ENCODE measurements at places on chromosomes 4 and X.

- no peak for DNase-seq
Observed at GRCh38 chrX:64093761-64094160, 111.7 kb downstream of the AMER1 start.

DNA sequence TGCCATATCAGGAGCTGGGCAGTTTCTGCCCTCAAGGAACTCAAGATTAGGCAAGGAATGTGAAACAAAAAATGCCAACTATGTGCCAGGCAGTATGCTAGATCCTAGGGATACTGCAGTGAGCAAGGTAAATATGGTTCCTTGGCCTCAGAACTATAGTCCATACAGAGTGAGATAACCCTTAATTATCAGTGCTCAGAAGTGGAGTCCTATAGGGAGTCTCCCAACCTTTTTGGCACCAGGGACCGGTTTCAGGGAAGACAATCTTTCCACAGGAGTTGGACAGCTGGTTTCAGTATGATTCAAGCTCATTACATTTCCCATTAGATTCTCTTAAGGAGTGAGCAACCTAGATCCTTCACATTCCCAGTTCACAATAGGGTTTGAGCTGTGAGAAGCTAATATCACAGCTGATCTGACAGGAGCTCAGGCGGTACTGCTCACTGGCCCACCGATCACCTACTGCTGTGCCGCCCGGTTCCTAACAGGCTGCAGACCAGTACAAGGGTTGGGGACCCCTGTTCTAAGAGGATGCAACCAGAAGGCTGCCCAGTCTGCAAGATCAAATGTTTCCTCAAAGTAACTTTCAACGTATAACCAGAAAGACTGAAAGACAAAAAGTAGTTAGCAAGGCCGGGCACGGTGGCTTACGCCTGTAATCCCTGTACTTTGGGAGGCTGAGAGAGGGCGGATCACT lies 1.7 kb upstream of the SRP72 start:
- DNase-seq = peak; percentile 41

- DNase-seq = peak; percentile 81
Observed at GRCh38 chr4:74364652-74365491, at the start of gene EREG. EREG (plus strand) TSS chr4:74365145; CDS start chr4:74365309, 164 bp downstream.

GRCh38 chrX:38961936-38962335 lies 160.7 kb downstream of the MID1IP1 start:
- DNase-seq = no peak

DNA sequence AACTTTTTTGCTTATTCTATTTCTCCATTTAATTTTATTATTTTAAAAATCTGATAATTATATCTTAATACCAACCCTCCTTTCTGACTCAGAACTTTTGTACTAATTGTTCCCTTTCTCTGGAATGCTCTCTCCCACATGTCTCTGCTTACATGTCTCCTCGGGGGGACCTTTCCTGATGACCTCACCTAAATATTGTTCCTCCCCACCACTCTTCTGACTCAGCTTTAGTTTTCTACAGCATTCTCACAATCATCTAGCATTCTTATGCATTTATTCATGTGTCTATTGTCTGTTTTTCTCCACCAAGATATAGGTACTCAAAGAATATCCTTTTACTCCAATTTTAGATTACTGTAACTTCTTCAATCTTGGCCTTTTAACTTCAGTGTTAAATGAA lies 128.7 kb downstream of the MSL3 start:
- DNase-seq = no peak

- DNase-seq = no peak
Observed at GRCh38 chrX:13077168-13077567, 32.7 kb upstream of the FAM9C start.

DNA sequence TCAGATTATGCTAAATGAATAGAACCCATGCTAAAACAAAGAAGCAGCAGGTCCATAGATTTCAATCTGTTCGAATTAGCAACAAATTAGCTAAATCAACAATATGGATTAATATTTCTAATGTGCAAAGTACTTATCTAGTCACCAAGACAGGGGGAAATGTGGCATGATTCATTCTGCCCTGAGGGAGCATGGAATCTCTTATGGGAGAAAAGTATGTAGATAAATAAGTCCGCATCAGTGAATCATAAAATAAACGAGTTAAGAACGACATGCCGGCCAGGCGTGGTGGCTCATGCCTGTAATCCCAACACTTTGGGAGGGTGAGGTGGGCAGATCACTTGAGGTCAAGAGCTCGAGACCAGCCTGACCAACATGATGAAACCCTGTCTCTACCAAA lies 102.1 kb downstream of the ANOS1 start:
- DNase-seq = no peak

DNA sequence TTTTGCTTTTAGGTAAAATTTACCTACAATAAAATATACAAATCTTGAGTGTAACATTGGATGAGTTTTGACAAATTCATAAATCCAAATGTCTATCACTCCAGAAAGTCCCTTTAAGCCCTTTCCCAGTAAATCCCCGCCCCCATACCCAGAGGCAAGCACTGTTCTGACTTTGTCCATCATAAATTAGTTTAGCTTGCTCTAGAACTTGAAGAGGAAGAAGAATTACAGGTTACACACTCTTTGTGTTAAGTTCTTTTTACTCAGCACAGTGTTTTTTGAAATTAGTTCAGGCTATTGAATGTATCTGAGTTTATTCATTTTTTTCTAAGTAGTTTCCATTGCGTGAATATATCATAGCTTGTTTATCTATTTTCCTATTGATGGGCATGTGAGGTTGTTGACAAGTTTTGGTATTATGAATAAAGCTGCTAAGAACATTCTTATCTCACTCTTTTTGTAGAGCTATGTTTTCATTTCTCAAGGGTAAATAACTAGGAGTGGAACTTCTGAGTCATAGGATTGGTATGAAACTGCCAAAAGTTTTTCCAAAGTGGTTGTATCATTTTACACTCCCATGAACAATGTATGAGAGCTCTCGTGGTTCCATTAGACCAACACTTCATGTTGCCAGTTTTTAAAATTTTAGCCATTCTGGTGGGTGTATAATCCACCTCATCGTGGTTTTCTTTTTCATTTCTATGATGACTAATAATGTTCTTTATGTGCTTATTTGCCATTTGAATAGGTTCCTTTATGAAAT lies 22.4 kb upstream of the HPSE start:
- DNase-seq = no peak

DNA sequence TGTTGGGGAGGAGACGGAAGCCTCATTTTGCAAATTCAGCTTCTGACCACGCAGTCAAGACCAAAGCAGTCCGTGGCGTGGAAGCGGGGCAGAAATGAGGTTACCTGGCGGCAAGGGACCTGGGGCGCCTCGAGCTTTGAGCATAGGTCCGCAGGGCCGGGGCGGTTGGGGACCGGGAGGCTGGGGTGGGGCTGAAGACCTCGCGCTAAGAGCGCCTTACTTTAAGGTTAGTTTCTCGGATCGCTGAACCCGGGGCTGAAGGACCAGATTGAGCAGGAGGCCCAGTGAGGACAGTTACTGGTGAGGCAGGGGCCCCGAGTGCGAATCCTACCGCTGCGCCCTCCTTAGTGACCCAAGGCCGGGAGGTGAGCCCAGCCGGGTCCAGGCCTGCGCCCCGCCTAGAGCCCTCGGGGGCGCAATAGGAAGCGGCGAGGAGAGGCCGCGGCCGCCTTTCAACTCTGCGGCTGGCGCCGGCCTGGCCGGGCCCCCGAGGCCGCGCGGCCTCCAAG lies 7.5 kb downstream of the MSX1 start:
- no peak for DNase-seq

- DNase-seq = peak; percentile 84
Observed at GRCh38 chr4:123505095-123506010, 108.8 kb downstream of the SPRY1 start.

DNA sequence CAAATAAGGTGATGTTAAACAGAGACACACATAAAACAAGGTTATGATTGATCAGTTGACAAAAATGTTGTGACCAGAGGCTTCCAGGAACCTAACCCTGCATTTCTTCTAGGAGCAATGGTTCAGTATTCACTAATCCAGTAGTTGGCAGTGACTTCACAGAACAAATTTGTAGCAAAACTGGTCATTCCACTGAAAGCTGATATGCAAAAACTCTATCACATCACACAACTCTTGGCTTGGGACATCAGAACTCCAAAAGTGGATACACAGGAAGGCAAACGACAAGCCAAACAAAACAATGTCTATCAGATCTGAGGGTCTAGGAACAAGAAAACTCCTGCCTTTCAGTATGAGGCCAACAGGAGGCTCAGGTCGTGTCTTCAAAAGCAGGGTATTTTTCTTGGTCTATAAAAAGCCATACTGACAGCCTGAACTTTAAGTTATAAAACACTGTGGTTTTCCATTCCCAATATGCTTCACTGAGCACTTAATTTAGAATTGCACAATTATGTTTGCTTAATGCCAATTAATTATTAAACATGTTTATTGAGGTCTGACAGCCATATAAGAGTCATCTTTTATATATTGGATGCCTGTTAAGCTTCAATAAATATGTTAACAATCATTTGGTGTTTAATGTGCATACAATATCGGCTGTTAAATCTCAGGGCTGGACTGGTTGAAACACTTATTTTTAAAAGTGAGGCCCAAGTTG lies 45.6 kb downstream of the SOD3 start:
- no peak for DNase-seq

GRCh38 chrX:45903781-45904201 lies 641.4 kb downstream of the ZNF674 start:
- no peak for DNase-seq

DNA sequence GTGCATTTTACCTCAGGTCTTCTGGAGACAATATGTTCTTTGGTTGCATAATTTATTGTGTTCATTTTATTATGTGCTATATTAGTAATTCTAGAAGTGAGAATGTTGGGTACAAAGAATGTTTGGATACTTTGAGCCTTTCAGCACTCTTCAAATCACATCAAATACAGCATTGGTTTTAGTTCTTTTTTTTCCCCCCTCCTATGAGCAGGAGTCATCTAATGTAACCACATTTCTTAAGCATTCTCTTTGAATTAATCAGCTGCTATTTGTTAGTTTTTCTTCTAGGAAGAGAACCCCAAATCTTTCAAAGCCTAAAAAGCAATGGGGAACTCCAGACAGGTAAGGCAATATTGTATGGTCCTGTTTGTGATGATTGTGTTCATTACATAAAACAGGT lies 46.7 kb downstream of the ARL9 start:
- DNase-seq = no peak

DNA sequence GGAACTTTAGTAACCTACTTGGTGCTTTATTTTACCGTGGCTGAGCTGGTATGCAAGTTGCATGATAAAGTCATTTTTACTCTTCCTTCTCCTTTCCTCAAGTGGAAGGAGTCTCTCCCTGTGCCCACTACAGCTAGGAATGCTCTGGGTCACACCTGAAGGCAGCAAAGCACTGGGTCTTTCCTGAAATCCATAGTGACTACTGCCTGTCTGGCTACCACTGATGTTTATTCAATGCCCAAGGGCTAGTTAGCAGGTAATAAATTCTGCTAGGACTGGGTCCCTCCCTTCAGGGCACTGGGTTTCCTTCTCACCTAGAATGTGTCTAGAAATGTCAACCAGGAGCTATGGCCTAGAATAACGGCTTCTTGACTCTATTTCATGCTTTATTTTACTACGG lies 1081.4 kb downstream of the FAT4 start:
- no peak for DNase-seq

GRCh38 chrX:95949588-95949987 lies 735.1 kb upstream of the DIAPH2 start:
- no peak for DNase-seq

DNA sequence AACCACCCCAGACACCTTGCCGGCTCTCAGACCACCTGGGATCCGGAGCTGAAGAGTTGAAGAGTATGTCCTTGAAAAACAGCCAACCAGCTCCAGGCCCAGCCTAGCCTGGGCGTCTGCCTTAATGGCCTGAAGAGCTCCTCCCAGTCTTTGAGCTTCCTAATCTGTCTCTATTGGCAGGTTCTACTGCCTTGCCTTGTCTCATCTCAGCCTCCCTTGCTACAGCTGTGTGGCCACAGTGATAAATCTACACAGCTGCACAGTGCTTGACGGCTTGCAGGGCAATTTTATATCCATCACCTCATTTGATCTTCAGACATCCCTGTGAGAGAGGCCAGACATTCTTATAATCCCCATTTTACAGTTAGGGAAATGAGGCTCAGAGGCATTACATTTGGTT lies 19.9 kb downstream of the AWAT2 start:
- DNase-seq = no peak

DNA sequence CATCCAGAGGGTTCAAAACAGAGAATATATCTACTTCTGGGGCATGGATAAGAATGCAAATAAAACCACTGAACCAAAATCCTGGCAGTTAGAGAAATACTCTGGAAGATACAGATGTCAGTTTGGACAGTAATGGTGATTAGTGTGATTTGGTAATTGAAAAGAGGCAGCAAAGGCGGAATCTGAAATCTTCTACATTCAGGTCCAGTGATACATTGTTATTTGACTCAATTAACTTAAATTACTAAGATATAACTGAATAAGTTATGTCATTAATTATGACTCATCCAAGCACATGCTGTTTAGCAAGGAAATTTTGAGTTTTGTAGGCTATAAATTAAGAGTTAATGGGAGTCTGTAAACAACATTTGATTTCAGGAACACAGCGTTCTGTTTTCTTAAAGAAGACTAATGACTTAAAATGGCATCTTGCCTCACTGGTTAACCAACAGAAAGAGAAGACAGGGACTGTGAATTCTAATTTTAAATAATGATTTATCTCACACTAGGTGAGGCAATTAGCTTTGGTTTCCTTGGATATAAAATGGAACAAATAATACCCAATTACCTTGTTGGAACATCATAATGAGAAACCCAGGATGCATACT lies 937.1 kb downstream of the PDHA2 start:
- DNase-seq = no peak

- no peak for DNase-seq
Observed at GRCh38 chr4:157674699-157675098, 454.2 kb downstream of the GRIA2 start.

- no peak for DNase-seq
Observed at GRCh38 chrX:29470030-29470429, 745.3 kb upstream of the MAGEB2 start.

- no peak for DNase-seq
Observed at GRCh38 chr4:113788888-113789287, 27.4 kb upstream of the CAMK2D start.

- no peak for DNase-seq
Observed at GRCh38 chr4:15912961-15913630, 25.4 kb downstream of the FGFBP1 start.

GRCh38 chrX:48968377-48968776 lies 3.3 kb downstream of the KCND1 start:
- DNase-seq = no peak

GRCh38 chr4:159060161-159060560 lies 42.7 kb upstream of the RAPGEF2 start:
- DNase-seq = no peak

- no peak for DNase-seq
Observed at GRCh38 chr4:111136438-111136837, 513.6 kb upstream of the PITX2 start.

Data from Right ventricle myocardium inferior (tissue), 1 donor.